Endothelial cell (in vitro differentiated cells): ENCODE measurements at places on chromosomes 2 and 18.
A peak's percentile ranks its signal among the peaks of the same experiment; 100 is the strongest.

- no peak for DNase-seq
These were observed 203.0 kb upstream of the KCNJ3 start for GRCh38 chr2:154495455-154495868.

GRCh38 chr2:25155401-25155800 is 13.0 kb downstream of the POMC start:
- no peak for DNase-seq

- no peak for DNase-seq
These were observed 168.2 kb downstream of the DPP10 start for GRCh38 chr2:114610677-114611076.

DNA sequence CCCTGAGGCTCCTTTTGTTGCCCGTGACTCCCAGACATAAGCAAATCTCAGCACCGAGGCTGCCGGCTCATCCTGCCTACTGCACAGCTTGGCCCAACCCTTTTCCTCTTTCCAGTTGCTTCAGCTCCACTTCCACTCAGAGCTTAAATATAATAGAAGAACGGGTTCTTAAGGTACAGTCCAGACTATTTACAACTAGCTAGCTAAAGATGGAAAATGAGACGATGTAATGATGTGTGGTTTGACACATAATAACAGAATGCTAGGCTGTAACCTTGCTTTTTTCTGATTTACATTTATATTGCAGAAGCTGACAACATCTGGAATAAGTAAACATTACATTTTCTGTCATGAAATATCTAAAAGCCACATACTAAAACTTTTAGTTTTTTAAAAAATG is 26.9 kb upstream of the ATP9B start:
- DNase-seq: no peak

GRCh38 chr18:41396211-41396610 is 558.8 kb upstream of the PIK3C3 start:
- no peak for DNase-seq

DNA sequence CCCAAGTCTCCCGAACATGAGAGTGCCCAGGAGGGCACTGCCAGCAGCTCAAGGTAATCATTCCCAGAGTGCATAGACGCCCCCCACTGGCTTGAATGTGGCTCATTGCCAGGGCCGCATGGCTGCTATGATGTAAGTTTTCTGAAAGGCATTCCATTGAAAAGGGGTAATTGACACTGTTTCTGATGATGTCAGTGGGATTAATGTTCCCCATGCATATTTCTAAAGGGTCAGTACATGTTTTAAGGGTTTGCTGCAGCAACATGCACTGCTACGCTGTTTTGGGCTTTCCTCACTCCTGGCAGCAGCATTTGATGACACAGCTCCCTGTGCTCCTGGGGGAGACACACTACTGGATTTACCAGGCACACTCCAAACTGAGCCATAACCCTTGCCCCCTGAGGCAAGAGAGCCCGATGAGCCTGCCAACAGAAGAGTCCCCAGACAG is 36.7 kb downstream of the KIAA2012 start:
- DNase-seq: no peak

DNA sequence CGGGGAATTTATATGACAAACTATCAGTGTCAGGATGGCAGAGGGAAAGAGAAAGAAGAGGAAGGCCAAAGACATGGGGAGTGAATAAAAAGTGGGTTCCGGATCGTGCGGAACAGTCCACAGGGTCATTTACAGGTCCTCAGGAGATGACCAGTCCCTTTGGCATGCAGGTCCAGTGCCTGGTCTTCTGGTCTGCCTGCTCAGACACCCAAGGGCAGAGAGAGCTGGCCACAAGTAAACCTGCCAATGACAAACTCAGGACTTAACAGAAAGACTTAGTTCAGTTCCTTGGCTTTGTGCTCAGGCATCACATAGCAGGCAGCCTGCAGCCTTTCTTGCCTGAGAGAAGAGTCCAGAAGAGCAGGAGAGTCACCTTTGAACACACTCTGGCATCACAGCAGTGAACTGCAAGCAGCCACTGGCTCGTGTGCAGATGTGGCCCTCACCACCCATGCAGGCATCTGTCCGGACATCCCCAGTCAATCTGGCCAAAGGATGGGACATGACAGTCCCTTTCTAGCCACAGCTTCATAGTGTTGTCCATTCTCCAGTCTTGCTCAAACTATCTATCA is 14.0 kb downstream of the TMEM127 start:
- no peak for DNase-seq

DNA sequence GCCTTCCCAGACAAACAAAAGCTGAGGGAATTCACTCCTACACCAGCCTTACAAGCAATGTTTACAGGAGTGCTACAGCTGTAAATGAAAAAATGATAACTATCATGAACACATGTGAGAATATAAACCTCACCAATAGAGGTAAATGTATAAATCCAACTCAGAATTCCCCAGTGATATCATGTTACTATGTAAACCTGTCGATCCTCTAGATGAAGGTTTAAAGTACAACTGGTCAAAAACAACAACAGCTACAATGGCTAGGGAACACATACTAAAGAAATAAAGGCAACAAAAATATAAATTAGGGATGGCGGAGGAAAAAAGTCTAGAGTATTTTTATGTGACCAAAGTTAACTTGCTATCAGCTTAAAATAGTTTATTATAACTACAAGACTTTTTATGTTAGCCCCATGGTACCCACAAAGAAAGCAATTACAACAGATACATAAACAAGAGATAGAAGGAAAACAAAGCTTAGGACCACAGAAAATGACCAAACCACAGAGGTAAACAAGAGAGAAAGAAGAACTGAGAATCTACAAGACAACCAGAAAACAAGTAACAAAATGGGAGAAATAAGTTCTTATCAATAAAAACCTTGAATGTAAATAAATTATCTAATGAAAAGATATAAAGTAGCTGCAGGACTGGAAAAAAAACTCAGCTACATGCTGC is 8.3 kb downstream of the CERKL start:
- DNase-seq: no peak

DNA sequence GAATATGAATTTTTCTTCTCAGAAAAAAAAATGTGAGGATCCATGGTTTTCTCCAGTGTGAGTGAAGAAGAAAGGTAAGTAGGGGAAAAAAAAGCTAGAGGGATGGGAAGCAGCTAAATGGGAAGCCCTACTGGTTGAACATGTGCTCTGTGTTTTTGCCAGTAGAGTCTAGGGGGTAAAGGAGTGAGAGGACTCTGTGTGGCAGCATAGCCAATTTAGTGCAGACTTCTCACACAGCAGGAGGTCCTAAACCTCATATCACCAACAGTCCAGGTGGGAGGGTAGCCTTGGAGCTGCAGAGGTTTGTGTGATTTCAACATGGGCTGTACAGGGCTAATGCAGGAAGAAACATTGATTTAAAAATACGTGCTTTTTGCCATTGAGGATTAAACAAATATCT is 334.5 kb upstream of the SPHKAP start:
- DNase-seq: no peak

- no peak for DNase-seq
These were observed 32.5 kb upstream of the ERCC3 start for GRCh38 chr2:127326289-127326945.

DNA sequence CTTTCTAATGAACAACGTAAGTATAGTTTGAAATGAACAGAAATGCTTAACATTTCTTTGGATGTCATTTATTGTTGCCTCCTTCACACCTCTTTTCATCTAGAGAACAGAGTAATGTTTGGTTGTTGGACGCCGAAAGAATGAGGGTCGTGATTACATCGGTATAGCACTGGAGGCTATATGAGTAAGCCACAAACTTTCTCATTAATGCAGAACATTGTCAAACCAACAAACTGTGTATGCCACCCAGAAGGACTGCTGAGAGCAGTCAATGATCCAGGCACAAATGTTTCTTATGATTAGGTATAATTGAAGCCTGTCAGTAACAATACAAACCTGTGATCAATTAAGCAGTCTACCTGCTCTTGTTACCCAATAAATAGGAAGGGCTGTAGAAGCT is 1494.7 kb upstream of the NXPH2 start:
- DNase-seq: no peak

- no peak for DNase-seq
These were observed 21.7 kb downstream of the ASPRV1 start for GRCh38 chr2:69939722-69940121.

DNA sequence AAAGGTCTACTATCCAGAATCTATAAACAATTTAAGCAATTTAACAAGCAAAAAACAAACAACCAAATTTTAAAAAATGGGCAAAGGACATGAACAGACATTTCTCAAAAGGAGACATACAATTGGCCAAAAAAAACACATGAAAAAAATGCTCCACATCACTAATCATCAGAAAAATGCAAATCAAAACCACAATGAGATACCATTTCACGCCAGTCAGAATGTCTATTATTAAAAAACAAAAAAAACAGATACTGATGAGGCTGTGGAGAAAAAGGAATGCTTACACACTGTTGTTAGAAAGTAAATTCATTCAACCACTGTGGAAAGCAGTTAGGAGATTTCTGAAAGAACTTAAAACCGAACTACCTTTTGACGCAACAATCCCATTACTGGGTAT is 66.4 kb upstream of the SESTD1 start:
- DNase-seq: no peak

- DNase-seq: no peak
These were observed 131.3 kb downstream of the ZNF804A start for GRCh38 chr2:184729581-184729980.

- no peak for DNase-seq
These were observed 1.2 kb upstream of the C2orf72 start for GRCh38 chr2:231036131-231036530.

DNA sequence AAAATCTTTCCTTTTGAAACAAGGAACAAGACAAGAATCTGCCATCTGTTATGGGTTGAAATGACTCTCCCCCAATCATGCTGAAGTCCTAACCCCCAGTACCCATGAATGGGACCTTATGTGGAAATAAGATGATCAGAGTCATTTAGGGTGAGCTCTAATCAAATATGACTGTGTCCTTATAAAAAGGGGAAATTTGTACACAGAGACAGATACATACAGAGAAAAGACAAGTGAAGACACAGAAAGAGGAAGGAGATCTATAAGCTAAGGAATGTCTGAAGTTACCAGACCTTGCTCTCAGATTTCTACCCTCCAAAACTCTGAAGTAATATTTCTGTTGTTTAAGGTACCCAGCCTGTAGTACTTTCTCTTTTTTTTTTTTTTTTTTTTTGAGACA is 15.7 kb downstream of the TGFBRAP1 start:
- no peak for DNase-seq

DNA sequence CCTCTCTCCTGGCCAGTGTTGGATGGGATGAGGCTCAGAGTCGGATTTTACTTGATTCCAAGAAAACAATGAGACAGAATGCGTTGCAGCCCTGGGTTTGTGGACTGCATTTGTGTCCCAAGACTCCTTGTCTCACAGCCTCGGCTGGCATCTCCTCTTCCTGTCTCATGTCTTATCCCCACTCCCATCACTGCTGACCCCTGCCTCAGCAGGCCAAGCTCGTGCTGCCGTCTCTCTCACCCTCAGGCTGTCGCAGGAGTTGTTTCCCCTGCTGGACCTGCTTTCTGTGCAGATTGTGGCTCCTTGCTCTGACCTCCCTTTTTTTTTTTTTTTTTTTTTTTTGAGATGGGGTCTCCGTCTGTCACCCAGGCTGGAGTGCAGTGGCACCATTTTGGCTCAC is 70.2 kb upstream of the RALBP1 start:
- no peak for DNase-seq

DNA sequence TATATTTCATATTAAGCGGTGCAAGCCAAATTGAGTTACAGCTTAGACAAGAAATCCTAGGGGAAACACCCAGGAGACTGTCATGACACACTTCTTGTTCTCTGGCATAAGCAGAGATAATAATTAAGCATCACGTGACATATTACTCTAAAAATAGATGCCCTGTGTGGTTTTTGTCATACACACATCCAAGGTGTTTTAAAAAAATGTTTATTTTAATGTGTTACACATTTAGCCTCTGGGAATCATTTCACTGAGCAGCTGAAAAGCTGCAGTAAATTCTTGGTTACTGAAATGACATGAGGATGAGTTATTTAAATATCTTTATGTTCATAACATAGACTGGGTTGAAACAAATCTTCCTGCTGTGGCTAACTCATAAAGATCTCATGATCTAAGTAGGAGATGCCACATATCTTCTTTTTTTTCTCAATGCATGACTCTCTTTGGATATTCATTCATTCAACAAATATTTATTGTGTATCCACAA is 38.0 kb upstream of the ERMN start:
- no peak for DNase-seq

DNA sequence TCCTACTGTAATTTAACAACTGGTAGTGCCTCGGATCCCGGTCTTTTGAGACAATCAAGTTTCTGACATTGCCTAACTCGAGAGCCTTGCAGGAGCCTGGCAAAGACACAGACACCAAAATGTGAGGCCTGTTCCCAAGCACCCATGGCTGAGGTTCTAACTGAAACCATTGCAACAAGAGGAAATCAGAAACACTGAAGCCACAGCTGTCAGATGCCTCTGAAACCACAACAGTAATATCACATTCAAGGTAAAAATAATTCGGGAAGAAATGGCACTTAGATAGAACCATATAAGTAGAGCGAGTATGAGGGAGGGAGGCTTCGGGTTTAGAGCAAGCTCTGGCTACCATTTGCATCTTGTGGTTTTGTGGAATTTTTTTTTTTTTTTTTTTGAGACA is 285.9 kb downstream of the FBXO15 start:
- no peak for DNase-seq

DNA sequence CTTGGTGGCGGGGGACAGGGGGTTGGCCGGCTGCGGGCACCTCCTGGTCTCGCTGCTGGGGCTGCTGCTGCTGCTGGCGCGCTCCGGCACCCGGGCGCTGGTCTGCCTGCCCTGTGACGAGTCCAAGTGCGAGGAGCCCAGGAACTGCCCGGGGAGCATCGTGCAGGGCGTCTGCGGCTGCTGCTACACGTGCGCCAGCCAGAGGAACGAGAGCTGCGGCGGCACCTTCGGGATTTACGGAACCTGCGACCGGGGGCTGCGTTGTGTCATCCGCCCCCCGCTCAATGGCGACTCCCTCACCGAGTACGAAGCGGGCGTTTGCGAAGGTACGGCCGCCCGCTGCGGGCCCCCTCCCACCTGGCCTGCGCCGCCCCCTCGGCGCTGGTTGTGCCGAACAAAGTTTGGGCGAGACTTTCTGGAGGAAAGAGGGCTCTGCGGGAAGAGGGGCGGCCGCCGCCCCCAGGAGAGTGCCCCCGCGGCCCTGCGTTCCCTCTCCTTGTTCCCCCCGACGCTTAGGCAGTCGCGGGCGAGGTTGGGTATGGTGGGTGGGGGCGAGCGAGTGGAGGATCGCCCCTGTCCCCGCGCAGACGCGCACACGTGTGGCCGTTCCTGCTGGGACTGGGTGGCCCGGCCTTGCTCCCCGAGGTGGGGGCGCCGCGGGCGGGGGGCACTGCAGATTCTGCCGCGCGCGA is 866 bp downstream of the CRIM1 start:
- peak; percentile 56 for DNase-seq

DNA sequence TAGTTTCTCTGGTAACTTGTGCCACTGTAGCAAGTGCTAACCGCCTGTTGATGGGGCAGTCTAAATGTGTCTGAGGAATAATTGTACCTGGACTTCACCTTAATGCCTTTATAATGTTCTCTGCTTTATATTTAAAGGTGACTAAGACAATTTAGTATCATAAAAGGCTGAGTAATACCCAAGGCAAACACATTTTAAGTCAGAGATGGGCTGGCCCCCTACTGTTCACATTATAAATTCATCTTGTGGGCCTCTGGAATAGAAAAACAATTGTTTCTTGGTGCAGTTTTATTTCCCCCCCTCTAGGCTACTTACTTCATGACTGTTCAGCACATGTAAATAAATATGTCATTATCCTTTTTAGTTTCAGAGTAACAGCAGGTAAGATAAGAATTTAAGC is 559.3 kb upstream of the PIK3C3 start:
- no peak for DNase-seq
